Placental epithelial cell (primary cell): ENCODE measurements at places on chromosomes 1 and 21. TPM values are rescaled to one million over a fixed set of nuclear protein-coding genes. Genes with fewer than 3 reads are reported as not detected.

Gene SERTAD4
- 4.7 and 8.1 TPM in 2 replicates for total RNA-seq

Gene SLAMF9
- 4.7 and 6.8 TPM in 2 replicates for total RNA-seq

Gene ZNF496
- total RNA-seq = 33.8 and 34.7 TPM in 2 replicates

Gene HLCS
- 24.3 and 27.1 TPM in 2 replicates for total RNA-seq

Gene OR2AJ1
- total RNA-seq = under 0.01 and 0.11 TPM in 2 replicates

Gene RXFP4
- not detected in 2 replicates for total RNA-seq

Gene GADD45A
- total RNA-seq = 43.2 and 45.1 TPM in 2 replicates

Gene OR2L5
- total RNA-seq = 0.11 TPM in 1 of 2 replicates, not detected in the other

Gene NLRP3
- total RNA-seq = 1.2 and 4.9 TPM in 2 replicates

Gene TNFSF4
- 0.79 and 2.8 TPM in 2 replicates for total RNA-seq
